Activated naive CD4-positive, alpha-beta T cell treated with anti-CD3 and anti-CD28 coated beads, Interleukin-2, amount 50 U/mL, for 16 hours (primary cell): ENCODE measurements at places on chromosomes 13 and 19.

- DNase-seq: no peak
Measured at GRCh38 chr13:49367640-49368422, 76.0 kb downstream of the CAB39L start.

- no peak for DNase-seq
Measured at GRCh38 chr13:77714119-77714755, 16.8 kb downstream of the SLAIN1 start.

DNA sequence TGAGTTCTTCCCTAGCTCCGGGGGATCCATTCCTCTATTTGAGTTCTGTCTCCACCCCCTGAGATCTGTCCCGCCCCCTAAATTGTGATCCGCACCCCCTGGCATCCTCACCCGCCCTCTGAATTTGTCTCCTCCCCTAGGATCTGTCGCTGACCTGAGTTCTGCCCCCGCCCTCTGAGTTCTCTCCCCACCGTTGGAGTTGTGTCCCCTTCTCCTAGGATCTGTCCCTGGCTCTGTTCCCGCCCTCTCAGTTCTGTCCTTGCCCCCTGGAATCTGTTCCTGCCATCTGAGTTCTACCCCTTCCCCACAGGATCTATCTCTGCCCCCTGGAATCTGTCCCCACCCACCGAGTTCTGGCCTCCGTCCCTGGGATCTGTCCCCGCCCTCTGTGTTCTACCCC lies 1.0 kb upstream of the SLC17A7 start:
- DNase-seq: no peak

DNA sequence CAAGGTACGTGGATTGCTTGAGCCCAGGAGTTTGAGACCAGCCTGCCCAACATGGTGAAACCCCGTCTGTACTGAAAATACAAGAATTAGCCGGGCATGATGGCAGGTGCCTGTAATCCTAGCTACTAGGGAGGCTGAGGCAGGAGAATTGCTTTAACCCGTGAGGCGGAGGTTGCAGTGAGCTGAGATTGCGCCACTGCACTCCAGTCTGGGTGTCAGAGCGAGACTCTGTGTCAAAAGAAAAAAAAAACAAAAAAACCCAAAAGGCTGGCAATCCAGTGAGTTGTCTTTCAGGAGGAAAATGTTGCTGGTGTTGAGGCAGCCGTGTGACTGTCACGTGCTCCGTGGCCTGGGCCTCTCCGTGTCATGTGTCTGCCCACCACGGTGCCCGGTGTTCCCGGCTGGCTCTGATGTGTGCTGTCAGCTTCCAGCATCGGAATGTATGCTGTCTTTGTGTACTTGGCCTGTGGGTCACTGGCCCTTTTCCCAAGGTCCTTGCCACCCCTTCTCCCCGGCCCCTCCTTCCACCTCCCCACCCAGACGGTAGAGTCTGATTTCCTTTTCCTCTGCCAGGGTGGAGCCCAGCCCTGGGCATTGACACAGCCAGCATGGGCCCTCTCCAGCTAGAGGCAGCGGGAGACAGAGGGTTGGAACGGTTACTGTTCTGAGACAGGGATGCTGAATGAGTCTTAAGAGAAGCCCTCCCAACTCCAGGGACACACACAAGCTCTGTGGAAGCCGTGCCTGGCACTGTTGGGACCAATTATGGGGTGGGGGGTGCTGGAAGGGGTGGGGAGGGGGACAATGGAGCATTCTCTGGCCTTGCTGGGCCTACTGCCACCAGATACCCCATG lies 7.2 kb upstream of the TUBB4A start:
- DNase-seq: no peak
